CD4-positive, alpha-beta memory T cell (primary cell): ENCODE measurements at places on chromosomes 1 and 21. TPM values are rescaled to one million over a fixed set of nuclear protein-coding genes. Genes with fewer than 3 reads are reported as not detected.

Gene SCCPDH
- polyA plus RNA-seq = 4.8 TPM

Gene KIF17
- polyA plus RNA-seq = not detected

Gene ADGRL4
- not detected for polyA plus RNA-seq

Gene TAF1A
- polyA plus RNA-seq = 5.7 TPM

Gene RPS27
- 21,324 TPM for polyA plus RNA-seq

Gene HMGB4
- polyA plus RNA-seq = not detected

Gene HORMAD1
- polyA plus RNA-seq = not detected

Gene IFFO2
- polyA plus RNA-seq = 1.3 TPM

Gene AQP10
- not detected for polyA plus RNA-seq

Gene OR2L2
- not detected for polyA plus RNA-seq

Gene CNR2
- not detected for polyA plus RNA-seq

Gene RSPH1
- not detected for polyA plus RNA-seq

Gene SESN2
- polyA plus RNA-seq = 3.5 TPM

Gene AP4B1
- 8.9 TPM for polyA plus RNA-seq

Gene OR2AK2
- polyA plus RNA-seq = not detected

Gene SUSD4
- polyA plus RNA-seq = 9.5 TPM

Gene LEFTY2
- not detected for polyA plus RNA-seq

Gene ATP1A2
- polyA plus RNA-seq = not detected

Gene SHE
- not detected for polyA plus RNA-seq

Gene CACNA1S
- not detected for polyA plus RNA-seq

Gene TNFRSF4
- polyA plus RNA-seq = 75.1 TPM

Gene ZNF695
- not detected for polyA plus RNA-seq

Gene CFHR4
- polyA plus RNA-seq = not detected

Gene NR1I3
- polyA plus RNA-seq = 0.13 TPM

Gene BACH1
- polyA plus RNA-seq = 19.4 TPM

Gene XCL1
- 0.19 TPM for polyA plus RNA-seq

Gene TMEM269
- polyA plus RNA-seq = not detected

Gene RBP7
- polyA plus RNA-seq = not detected

Gene OPTC
- not detected for polyA plus RNA-seq

Gene TMEM52
- polyA plus RNA-seq = not detected

Gene S100A6
- 918 TPM for polyA plus RNA-seq

Gene NUDC
- polyA plus RNA-seq = 98.2 TPM

Gene RCAN1
- 15.0 TPM for polyA plus RNA-seq

Gene DOP1B
- polyA plus RNA-seq = 13.7 TPM

Gene SCNM1
- polyA plus RNA-seq = 76.5 TPM

Gene PLA2G2F
- polyA plus RNA-seq = not detected

Gene KCNJ6
- polyA plus RNA-seq = not detected

Gene BRDT
- not detected for polyA plus RNA-seq

Gene KMO
- polyA plus RNA-seq = 0.37 TPM

Gene P3R3URF
- not detected for polyA plus RNA-seq

Gene CCDC185
- polyA plus RNA-seq = not detected

Gene IFNLR1
- 1.1 TPM for polyA plus RNA-seq

Gene ZFP69B
- polyA plus RNA-seq = 2.4 TPM

Gene IQGAP3
- not detected for polyA plus RNA-seq

Gene PGLYRP3
- polyA plus RNA-seq = not detected

Gene TCHH
- not detected for polyA plus RNA-seq

Gene AUNIP
- not detected for polyA plus RNA-seq

Gene OVAAL
- not detected for polyA plus RNA-seq

Gene FAM229A
- polyA plus RNA-seq = 0.39 TPM

Gene HUNK
- 0.07 TPM for polyA plus RNA-seq

Gene SEMA4A
- 1.3 TPM for polyA plus RNA-seq

Gene MIXL1
- not detected for polyA plus RNA-seq

Gene KCNJ9
- polyA plus RNA-seq = not detected

Gene OLFML3
- polyA plus RNA-seq = not detected

Gene ZNF683
- 0.49 TPM for polyA plus RNA-seq

Gene PRAMEF25
- polyA plus RNA-seq = not detected
